ENCODE measurements at places on chromosomes 13 and 19.

- DNase-seq: no peak
Observed at GRCh38 chr13:30846866-30847265, 59.2 kb upstream of the MEDAG start.

- no peak for DNase-seq
Observed at GRCh38 chr13:41916173-41916954, 44.5 kb downstream of the VWA8 start.

- DNase-seq: no peak
Observed at GRCh38 chr13:31970231-31970930, 61.2 kb upstream of the FRY start.

- DNase-seq: no peak
Observed at GRCh38 chr19:44954278-44954648, 917 bp upstream of the CLPTM1 start.

DNA sequence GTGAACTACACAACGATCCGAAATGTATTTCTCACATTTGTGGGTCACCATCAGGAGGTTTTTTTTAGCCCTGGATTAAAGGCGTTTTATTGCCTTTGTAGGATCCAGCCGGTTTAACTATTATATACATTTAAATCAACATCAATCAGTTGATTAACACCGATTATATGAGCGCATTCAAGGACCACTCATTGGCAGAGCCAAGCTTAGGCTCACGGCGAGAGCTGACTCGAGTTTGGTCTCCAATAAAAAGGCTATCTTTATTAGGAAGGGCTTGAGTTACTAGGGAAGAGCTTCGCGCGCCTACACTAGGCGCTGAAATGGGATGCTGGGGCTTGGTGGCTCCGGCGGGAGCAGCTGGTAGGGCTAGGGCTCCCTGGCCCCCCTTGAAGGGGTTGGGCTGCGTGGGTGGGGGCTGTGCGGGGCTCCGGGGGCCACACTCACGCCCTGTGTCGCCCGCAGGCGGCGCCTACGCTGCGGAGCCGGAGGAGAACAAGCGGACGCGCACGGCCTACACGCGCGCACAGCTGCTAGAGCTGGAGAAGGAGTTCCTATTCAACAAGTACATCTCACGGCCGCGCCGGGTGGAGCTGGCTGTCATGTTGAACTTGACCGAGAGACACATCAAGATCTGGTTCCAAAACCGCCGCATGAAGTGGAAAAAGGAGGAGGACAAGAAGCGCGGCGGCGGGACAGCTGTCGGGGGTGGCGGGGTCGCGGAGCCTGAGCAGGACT lies 4.2 kb downstream of the PDX1 start:
- DNase-seq: no peak

DNA sequence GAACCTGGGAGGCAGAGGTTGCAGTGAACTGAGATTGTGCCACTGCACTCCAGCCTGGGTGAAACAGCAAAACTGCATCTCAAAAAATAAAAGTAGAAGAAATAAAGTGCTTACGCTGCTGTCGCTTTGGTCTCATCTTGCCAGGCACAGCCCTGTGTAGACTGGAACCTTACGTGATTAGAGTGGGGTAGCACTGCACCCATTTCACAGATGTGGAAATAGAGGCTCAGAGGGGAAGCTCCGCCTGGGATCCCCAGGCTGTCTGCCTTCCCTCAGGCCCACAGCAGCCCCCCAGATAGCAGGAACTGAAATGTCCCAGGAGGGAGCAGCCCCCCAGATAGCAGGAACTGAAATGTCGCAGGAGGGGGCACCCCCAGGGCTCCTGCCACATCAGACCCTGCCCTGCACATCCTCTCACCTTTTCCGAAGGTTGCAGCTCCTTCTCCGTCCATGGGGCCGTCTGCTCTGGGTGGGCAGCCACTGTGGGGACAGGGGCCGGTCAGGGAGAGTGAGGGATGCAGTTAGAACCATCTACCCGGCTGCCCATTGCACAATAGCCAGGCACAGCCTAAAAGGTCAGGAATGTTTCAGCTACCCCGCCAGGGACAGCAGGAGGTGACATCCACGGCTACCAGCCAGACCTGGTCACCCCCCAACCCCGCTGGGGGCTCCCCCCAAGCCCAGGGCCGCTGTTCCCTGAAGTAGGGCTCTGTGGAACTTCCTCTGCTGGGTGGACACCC lies 1.9 kb downstream of the PLIN4 start:
- DNase-seq: no peak

- DNase-seq: no peak
Observed at GRCh38 chr13:96958286-96958891, 35.9 kb downstream of the OXGR1 start.

- DNase-seq: no peak
Observed at GRCh38 chr13:76707360-76707759, 178.8 kb downstream of the KCTD12 start.

DNA sequence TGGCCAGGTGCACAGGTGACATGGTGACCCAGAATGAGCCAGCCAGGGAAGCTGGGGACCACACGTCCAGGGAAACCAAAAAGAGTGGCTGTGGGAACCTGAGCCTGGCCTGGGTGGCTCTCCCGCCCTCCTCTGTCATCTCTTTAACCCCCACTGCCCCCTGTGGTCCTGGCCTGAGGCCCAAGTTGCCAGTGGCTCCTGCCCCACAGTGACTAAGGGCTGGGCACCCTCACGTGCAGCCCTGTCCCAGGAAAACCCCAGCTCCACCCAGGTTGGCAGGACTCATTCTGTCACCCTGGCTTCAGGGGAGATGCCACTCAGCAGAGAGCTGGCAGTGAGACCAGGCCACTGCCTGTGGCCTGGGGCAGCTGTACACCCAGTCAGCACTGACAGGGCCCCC lies 30.6 kb upstream of the ISYNA1 start:
- DNase-seq: no peak

- no peak for DNase-seq
Observed at GRCh38 chr19:13781547-13781946, 7.3 kb downstream of the C19orf53 start.

- no peak for DNase-seq
Observed at GRCh38 chr19:1474765-1475351, 4.2 kb downstream of the C19orf25 start.

DNA sequence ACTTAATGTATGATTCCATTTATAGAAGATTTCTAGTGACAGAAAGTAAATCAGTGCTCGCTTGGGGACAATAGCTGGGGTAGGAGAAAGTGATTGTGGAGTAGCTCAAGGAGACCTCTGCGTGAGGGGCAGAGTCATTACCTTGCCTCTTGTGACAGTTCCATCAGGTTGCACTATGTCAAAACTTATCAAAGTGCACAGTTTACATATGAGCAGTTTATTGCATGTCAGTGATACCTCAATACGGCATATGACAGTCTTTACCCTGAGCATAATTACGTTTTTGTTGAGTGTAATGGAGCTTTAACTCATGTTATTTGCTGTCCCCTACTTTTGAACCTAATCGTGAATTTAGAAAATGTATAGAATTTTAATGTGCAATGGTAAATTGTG lies 15.0 kb downstream of the ARHGEF7 start:
- no peak for DNase-seq

GRCh38 chr13:32048816-32049215 lies 17.2 kb downstream of the FRY start:
- DNase-seq: no peak

GRCh38 chr19:2488942-2489731 lies 13.2 kb downstream of the GADD45B start:
- DNase-seq: no peak

DNA sequence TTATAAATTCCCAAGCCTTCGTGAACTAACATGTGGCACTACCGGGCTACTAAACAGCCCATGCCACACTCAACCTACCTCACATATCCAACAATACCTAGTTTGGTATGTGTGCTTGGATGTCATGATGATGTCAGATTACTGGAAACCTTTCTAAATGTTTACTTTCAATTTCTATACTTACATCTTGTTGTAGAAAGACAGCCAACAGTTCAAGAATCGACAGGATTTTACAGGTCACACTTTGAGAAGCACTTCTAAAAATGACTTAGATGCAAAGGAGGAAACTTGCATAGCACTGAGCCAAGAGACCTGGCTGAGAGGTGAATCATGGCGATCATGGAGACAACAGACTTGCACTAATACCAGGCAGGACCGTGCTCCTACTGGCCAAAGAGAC lies 209.9 kb downstream of the COL4A1 start:
- DNase-seq: no peak

GRCh38 chr13:113625965-113626721 lies 31.9 kb downstream of the ATP4B start:
- DNase-seq: no peak

GRCh38 chr19:3766520-3766919 lies 4.0 kb downstream of the MRPL54 start:
- DNase-seq: no peak

GRCh38 chr19:34171539-34171876 lies 796 bp upstream of the LSM14A start:
- DNase-seq: no peak

DNA sequence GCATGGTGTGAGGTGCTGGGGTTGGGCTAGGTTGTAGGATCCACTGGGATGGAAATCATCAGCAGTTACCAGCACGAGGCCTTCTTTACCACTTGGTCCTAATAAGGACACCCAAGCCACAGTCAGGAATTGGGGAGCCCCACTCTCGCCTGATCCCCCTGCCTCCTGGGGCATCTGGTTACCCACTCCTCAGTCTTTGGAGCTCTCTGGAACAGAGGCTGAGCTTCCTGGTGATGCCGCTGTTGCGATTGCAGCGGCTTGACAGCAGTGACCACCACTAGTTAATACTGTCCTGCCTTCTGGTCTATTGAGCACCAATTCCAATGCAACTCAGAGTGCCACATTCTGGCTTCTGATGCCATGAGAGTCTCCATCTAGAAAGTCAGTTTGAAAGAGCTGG lies 13.5 kb downstream of the TMEM272 start:
- DNase-seq: no peak

DNA sequence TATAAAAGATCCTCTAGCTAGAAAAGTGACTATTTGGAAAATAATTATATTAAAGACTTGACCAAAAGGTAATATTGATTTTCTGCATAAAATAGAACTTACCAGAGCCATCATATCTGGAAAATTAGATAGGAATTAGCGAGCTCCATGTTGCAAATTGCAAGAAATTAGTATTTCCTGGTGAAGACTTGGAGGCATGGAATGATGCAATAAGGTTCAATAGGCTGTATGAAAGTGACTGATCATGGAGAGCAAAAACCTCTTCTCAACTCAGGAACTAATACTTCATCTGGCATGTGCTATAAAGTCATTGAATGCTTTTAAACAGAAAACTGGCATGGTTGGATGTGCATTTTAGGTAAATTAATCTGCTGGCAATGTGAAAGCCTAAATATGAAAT lies 66.3 kb upstream of the UFM1 start:
- no peak for DNase-seq

- DNase-seq: no peak
Observed at GRCh38 chr13:56501750-56502149, 639.0 kb upstream of the PRR20A start.

DNA sequence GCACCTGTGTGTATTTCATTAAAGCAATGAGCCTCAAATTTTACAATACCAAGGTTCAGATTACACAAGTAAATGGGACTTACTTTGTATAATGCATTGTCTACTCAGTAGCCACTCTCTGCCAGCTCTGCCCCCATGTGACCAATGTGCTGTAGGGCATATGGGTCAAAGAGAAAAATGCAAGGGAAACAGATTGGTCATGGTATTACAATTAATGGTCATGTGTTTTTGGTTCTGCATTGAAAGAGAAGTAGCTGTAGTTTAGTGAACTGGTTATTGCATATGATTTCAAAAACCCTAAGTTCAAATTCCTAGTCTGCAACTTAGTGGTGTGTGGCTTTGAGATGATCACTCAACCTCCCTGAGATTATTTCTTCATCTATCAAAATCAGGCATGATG lies 545.4 kb downstream of the SUCLA2 start:
- no peak for DNase-seq

Data from stimulated activated CD8-positive, alpha-beta memory T cell treated with anti-CD3 and anti-CD28 coated beads, Interleukin-2, amount 100 ng/mL, for 1 hour (primary cell).